HS-27A (cell line): ENCODE measurements at places on chromosomes 13 and 19.

GRCh38 chr19:2613507-2614295, 88.8 kb downstream of the GNG7 start:
- DNase-seq: no peak

GRCh38 chr13:31968473-31968872, 63.1 kb upstream of the FRY start:
- no peak for DNase-seq

- no peak for DNase-seq
Measured at GRCh38 chr13:73090823-73091187, 32.0 kb downstream of the KLF5 start.

- no peak for DNase-seq
Measured at GRCh38 chr13:89238496-89238895, 1567.3 kb downstream of the SLITRK5 start.

- no peak for DNase-seq
Measured at GRCh38 chr13:39915418-39915817, 260.0 kb downstream of the COG6 start.

- no peak for DNase-seq
Measured at GRCh38 chr13:22569811-22570210, 611.0 kb upstream of the SGCG start.

GRCh38 chr13:20848203-20848602, 54.3 kb downstream of the XPO4 start:
- no peak for DNase-seq

GRCh38 chr13:111058796-111059506, 56.2 kb upstream of the ARHGEF7 start:
- DNase-seq: no peak

- no peak for DNase-seq
Measured at GRCh38 chr13:57857945-57858344, 226.4 kb downstream of the PCDH17 start.

GRCh38 chr13:49545661-49546060, 39.7 kb downstream of the RCBTB1 start:
- DNase-seq: no peak

DNA sequence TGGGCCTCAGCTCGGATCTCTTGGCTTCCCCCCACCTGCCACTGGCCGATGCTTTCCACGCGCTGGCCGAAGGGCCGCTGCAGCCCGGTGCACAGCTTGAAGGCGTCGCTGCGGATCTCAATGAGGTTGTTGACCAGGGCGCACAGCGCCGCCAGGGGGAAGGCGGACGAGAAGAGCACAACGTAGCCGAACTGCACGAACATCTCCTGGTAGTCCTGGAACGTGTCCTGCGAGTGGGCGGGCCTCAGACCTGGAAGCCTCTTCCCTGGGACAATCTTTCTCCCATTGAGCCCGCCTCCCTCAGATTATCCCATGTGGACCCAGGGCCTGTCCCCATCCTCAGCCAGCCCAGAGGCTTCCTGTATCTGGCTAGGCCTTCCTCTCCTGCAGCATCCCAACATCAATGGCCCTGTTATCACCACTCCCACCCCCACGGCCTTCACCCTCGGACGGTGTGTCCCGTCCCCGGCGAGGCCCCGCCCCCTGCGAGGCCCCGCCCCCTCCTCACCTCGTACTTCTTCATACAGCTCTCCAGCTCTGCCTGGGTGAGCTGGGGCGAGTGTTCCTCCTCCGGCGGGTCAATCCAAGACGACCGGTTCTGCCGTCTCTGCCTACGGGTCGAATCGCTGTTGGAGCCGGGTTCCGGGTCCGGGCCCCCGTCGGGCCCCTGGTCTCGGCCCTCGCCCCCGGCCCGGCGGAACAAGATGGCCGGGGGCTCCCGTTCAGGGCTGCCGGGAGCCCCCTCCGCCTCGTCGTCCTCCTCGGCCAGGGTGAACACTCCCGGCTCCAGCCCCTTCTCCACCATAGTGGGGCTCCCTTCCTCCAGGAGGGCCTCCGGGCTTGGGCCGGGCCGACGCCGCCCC, 6.8 kb downstream of the ANO8 start:
- DNase-seq: no peak

DNA sequence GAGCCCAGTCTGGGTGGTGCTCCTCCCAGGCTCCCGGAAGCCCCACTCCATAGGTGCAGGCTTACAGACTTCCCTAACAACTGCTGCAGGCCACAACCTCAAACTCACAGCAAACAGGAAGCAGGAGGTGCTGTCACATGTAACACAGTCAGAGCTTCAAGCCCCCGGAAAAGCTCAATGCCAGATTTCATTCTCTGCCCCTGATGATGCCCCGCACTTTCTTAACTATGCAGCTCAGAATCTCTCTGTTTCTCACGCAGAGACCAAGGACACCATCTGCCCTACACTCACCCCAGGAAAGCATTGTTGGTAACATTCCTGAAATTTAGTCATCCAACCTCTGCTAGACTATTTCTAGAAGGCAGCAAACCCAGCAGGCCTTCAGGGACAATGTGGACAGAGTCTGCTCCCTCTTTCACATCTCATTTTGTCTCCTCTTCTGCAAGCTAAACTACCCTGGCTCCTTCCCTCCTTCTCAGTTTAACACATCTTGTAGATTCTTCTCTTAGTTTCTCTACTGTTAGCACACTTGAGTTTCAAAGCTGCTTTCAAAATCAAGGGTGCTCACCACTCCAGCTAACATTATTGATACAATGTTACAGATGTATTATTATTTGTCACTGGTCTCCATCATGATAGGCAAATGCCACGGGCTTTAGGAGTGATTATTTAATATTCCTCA, 162.5 kb downstream of the KCTD12 start:
- no peak for DNase-seq
